ENCODE measurements at places on chromosomes 12 and 14. TPM values are rescaled to one million over a fixed set of nuclear protein-coding genes. Genes with fewer than 3 reads are reported as not detected.
A peak's percentile ranks its signal among the peaks of the same experiment; 100 is the strongest.

GRCh38 chr12:113296557-113297213 lies 38.2 kb downstream of the SLC8B1 start:
- DNase-seq, result no peak

DNA sequence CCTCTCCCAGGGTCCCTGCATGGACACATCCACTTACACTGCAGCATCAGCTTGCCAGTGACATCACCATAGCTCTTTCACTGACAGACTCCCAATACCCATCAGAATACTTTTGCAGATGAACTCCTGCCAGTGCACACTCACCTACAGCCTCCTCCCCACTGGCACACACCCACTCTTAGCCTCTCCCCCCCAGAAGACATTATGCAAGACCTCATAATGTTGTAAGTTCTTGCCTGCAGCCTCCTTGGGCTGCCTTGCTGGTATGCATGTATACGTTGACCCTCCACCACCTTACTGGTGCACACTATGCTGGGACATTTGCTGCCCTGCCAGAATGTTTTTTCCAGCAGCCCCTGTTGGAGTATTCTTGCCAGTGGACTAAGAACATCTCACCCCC lies 324.2 kb downstream of the AEBP2 start:
- no peak for DNase-seq

DNA sequence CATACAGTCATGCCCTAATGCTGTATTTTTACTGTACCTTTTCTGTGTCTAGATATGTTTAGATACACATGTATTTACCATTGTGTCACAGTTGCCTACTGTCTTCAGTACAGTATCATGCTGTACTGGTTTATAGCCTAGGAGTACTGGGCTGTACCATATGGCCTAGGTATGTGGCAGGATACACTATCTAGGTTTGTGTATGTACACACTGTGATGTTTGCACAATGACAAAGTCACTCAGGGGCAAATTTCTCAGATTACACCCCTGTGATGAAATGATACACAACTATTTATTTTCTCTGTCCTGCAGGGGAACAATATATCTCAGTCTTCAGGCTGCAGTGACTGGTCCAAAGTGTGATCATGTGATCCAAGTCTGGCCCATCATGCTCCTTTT lies 1076.1 kb downstream of the VRK1 start:
- DNase-seq, result no peak

DNA sequence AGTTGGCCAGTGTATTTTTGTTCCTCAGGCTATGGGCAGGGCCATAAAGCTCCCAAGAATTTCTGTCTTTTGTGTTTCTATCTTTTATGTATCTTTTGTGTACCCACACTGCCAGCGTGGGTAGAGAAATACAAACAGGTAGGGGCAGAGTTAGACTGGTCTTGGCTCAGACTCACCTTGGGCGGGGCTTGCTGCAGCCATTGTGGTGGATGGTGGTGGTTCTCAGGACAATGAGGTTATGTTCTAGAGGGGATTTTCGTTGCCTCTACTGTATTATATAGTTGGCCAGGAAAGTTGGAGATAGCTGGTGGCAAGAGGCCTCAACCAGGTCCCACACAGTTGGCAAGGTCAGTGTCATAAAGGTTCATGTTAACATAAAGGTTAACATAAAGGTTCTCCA lies 977.5 kb upstream of the LRFN5 start:
- no peak for DNase-seq

- DNase-seq, result no peak
Observed at GRCh38 chr14:63939006-63939270, 86.1 kb downstream of the SYNE2 start.

DNA sequence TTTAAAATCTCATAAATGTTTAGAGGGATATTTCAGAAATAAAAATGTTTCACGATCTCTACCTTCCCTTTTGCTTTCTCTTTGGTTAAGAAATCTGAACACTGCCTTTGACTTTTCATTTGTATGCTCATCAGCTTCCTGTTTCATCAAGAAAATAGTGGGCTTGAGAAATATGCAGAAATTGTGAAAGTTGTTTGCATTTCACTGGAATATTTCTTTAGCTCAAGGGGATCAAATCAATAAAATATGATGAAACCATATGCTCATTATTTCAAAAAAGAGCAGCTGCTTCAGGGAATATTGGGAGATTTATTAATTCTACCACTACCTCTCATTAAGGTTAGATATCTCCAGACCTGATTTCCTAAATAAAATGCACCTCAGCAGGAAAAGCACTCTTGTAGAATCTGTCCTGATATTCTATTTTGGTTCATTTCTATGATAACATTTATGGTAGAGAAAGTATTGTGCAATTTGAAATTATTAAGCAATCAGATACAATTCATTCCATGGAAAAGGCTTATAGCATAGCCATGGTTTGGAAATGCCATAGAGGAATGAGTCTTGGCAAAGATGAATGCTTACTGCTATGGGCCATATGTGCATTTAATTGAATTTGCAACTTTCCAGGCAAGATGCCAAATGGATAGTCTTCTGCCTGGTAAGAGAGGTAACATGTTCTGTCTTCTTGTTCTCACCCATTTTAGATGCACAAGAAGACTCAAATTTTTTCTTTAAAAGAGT lies 212.6 kb upstream of the SLC16A7 start:
- DNase-seq, result no peak

DNA sequence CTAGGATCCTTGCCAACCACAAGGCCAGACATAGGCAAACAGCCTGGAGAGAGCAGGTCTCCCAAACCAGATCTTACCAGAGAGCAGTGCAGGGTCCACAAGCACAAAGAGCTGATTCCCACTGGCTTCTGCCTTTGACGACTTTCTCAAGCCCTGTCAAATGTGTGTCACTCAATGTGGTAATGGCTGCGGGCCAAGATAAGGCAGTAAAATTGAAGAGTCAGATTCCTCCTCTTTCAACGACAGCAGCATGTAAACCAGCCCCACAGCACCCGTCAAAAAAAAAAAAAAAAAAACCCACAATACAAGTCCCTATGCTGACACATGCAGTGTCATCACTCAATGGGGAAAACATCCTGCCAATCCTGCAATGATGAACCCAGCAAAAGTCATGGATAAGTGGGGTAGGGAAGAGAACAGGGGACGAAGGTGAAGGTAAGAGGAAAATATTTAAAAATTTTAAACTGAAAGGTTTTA lies at the start of gene STON2:
TSS of gene STON2 (minus strand) at position 123 of the 477 bp plus-strand sequence. CDS start 1,942 bp downstream, outside the sequence.
- peak; percentile 89 for DNase-seq

GRCh38 chr14:61875483-61875882 lies 113.3 kb downstream of the SNAPC1 start:
- DNase-seq, result no peak

- peak; percentile 84 for DNase-seq
Observed at GRCh38 chr14:89720741-89721729, 233.5 kb downstream of the EFCAB11 start.

GRCh38 chr14:101472518-101472849 lies 88.8 kb upstream of the DIO3 start:
- DNase-seq, result no peak

DNA sequence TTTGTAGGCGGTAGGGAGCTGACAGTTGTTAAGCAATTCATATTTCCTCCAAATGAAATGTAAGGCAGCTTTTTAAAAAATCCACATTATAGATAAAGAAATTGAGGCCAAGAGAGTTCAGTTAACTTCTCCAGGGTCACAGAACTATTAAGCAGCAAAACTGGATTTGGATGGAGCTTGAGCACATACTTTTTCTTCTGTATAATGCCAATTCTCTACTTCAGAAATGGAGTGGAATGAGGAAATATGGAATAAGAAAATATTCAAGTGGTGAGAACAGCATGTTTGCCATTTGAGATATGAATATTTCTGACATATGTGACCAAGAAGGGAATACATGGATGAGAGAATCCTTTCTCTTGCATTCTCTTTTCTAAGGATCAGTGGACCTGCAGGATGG lies 233.1 kb downstream of the FOXG1 start:
- no peak for DNase-seq

DNA sequence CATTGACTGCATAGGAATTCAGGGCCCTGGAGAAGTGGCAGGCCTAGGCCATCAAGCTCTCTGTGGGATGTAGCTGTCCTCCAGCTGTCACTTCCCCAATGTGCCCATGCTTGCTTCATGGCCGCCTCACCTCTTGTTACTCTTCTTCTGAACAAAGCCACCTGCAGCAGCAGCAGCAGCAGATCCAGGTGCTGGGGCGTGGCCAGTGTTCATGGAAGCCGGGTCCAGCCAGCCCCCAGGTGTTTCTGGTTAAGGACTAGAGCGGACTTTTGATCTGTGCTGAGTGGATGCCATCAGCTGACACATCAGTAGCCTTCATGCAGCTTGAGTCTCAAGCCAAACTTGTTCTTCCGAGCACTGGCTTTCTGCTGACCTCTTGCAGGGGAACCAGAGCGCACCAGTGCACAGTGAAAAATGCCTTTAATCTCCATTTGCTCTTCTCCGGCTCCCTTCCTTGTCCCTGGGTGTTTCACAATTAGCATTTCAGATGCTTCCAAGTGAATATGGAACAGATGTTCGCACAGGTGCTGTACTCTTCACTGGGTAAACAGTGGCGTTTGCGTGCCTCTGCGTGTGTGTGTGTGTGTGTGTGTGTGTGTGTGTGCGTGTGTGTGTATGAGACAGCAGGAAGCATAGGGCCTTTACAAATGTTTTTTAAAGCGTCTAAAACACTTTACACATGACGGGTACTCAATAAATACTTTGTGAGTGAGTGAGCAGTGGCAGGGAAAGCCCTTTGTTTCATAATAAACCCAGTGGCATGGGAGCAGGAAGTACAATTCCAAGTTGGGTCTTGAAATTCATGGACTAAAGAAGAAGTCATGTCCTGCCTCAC lies 20.1 kb downstream of the TPCN1 start:
- DNase-seq, result no peak

DNA sequence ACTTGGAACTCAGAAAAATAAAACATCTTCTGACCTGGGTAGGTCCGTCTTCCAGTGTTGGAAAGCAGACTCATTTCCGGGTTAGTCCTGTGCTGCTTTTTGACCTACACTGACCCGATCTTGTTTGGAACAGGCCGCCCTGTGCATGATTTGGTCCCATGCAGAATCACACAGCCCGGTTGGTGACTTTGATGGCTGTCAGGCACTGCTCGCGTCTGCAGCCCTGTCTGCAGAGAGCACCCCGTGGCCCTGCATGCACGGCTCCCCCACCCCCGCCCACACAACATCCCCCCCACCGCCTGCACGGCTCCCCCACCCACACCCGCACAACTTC lies 31.6 kb downstream of the PACS2 start:
- DNase-seq, result no peak

- no peak for DNase-seq
Observed at GRCh38 chr14:53599221-53599945, 357.2 kb downstream of the BMP4 start.

DNA sequence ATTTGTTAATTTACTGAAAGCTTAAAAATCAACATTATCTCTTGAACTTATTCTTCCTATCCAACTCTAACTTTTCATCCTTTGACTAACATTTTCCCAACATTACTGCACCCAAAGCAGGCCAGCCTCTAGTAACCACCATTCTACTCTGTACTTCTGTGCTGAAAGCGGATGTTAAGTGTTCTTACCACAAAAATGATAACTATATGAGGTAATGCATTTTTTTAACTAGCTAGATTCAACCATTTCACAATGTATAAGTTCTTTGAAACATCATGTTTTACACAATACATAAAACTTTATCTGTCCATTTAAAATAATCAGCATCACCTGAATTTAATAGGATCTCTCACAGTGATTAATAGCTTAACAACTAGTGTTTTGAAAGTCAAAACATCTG lies 468.5 kb upstream of the MGAT4C start:
- DNase-seq, result no peak

- DNase-seq, result no peak
Observed at GRCh38 chr14:105333613-105334364, 19.2 kb downstream of the PACS2 start.

DNA sequence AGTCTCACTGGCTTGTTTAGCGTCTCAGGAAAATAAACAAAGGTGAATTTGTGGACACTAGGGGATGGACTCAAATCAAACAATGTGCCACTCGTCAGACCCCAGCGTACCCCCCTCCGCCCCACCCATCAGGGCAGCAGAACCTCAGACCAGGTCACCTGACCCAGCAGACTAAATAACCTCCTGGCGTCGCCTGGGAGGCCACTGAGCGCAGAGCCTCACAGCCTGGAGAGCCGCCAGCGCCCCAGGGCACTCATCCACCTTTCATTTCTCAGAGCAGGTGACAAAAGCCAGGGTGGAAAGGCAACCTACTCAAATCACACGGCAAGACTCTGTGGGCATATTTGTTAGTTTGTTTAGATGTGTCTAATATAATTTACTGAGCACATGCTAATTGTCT lies 100.9 kb downstream of the DICER1 start:
- DNase-seq, result no peak

DNA sequence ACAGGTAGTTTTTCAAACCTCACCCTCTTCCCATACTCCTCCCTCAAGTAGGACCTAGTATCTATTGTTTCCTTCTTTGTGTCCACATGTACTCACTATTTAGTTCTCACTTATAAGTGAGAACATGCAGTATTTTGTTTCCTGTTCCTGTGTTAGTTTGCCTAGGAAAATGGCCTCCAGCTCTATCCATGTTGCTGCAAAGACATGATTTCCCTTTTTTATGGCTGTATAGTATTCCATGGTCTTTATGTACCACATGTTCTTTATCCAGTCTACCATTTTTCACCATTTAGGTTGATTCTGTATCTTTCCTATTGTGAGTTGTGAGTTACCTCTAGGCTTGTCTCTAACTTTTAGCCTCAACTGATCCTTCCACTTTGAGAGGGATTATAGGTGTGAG lies 310.7 kb downstream of the PRKD1 start:
- no peak for DNase-seq

GRCh38 chr14:58668848-58669480 lies 31.2 kb downstream of the DACT1 start:
- DNase-seq, result no peak

GRCh38 chr14:50822501-50823042 lies 8.4 kb downstream of the NIN start:
- DNase-seq, result no peak

DNA sequence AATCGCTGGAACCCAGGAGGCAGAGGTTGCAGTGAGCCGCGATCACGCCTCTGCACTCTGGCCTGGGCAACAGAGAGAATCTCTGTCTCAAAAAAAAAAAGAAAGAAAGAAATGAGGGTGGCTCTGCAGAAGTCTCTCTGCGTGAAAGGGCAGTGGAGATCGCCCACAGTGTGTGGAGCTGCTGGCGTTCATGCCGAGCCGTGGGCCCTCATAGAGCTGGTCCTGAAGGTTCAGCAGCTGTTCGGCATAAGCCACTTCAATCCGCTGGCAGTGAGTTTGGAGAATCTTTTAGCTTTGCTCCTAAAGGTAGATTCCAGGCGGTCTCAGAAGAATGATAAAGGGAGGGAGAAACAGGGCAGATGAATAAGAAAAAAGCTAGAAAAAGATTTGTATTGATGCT lies 36.7 kb upstream of the ATP2A2 start:
- DNase-seq, result no peak

SLC17A8 gene
- total RNA-seq, result not detected

TMEM30B gene
- total RNA-seq, result 0.54 TPM

P2RX7 gene
- total RNA-seq, result 9.2 TPM

TWF1 gene
- 9.4 TPM for total RNA-seq

CCDC196 gene
- not detected for total RNA-seq

FITM1 gene
- 2.7 TPM for total RNA-seq

GPX2 gene
- 0.27 TPM for total RNA-seq

MYH6 gene
- under 0.01 TPM for total RNA-seq

CBLN3 gene
- 0.54 TPM for total RNA-seq

CFAP251 gene
- 1.1 TPM for total RNA-seq

CHGA gene
- total RNA-seq, result not detected

GDF3 gene
- total RNA-seq, result not detected

SLC22A17 gene
- total RNA-seq, result 23.4 TPM

Data from hematopoietic multipotent progenitor cell (in vitro differentiated cells).